ENCODE measurements at places on chromosomes 13 and 19. TPM values are rescaled to one million over a fixed set of nuclear protein-coding genes. Genes with fewer than 3 reads are reported as not detected.

Gene ZGLP1
- total RNA-seq = 0.43 TPM

Gene PLA2G4C
- 17.7 TPM for total RNA-seq

Gene SMIM44
- not detected for total RNA-seq

Gene ADM5
- 0.33 TPM for total RNA-seq

Gene C2CD4C
- not detected for total RNA-seq

Gene OR10H1
- not detected for total RNA-seq

Gene USPL1
- total RNA-seq = 23.4 TPM

Gene EBI3
- total RNA-seq = not detected

Gene LILRA1
- not detected for total RNA-seq

Gene GRK1
- total RNA-seq = not detected

Gene MEIS3
- 0.56 TPM for total RNA-seq
